Activated CD4-positive, alpha-beta T cell treated with anti-CD3 and anti-CD28 coated beads for 24 hours (primary cell): ENCODE measurements at places on chromosomes 2 and 18.

DNA sequence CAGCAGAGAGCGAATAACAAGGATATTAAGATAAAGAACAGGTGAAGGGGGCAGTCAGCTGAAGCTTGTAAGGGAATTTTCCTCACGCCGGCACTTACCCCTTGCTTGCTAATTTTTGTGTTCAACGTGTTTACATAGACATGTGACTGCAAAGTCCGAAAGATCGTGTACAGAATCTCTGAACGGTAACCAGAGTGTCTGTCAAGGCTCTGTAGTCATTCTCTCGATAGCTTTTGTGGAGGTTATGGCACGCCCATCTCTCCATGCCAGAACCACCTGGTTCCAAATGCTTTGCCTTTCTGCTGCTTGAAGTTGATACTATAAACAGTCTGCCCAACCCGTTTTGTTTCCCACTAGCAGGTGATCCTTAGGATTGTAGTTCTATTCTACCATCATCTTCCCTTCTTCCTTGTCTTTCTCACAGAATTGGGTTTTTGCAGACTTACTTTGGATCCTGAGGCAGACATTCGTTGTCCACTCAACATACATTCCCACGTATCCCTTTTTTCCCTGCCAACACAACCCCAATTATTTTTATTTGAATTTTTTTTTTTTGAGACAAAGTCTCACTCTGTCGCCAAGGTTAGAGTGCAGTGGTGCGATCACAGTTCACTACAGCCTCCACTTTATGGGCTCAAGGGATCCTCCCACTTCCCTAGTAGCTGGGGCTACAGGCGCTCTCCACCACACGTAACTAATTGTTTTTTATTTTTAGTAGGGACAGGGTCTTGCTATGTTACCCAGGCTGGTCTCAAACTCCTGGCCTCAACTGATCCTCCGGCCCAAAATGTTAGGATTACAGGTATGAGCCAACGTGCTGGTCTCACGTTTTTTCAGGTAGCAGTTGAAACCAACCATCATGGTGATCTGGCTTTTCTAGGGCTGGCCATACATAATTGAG is 1.3 kb upstream of the USP34 start:
- DNase-seq = no peak

GRCh38 chr2:128663371-128664050 is 344.8 kb upstream of the HS6ST1 start:
- DNase-seq = no peak

GRCh38 chr18:79798346-79798998 is 734 bp downstream of the KCNG2 start:
- no peak for DNase-seq

- no peak for DNase-seq
Observed at GRCh38 chr18:28972333-28972907, 795.5 kb upstream of the CDH2 start.

DNA sequence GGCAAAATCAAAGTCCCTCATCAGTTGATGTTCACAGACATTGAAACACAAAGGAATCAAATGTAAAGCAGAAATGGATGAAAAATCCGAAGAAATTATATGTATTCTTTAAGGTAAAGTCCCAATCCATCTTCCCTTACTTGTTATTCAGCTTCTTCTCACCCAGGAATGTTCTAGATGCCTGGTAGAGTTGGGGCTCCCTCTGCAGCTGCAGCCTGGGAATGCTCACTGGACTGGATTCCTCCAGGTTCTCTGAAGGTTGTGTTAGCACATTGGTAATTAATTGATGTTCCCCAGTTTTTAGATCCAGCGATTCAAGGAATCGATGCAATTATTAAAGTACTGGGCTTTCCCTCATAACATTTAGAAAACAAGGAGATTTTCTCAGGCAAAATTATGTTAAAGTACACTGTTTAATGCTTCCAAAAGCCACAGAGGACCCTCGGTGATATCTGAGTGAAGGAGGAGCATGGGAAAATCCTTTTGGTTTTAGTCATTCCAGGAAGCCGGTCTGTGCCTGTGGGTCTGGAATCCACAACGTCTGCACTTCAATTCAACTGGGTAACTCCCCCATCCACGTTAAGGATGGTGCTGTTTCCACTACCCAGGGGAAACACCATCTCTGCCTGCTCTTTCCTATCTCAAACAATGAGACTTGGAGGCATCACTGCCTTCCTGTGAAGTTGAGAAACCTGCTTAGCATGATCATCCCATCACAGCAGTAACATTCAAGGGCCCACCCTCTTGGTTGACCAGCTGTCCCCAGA is 22.0 kb downstream of the NTSR2 start:
- no peak for DNase-seq

DNA sequence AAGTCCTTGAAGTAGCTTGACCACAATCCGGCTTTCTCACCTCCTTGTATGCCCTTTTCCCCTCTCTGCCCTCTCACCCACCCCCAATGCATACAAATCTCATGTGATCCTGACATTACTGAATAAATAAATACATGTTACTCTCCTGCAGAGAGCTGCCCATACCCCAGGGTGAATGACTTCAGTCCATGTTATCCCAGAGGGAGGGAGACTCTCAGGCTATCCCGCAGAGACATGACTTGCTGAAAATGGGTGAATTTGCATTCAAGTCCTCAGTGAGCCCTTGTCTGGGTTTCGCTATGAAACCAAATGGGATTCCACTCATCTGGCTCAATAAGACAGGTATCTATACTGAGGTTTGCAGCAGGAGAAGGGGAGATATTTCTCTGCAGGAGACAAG is 168.5 kb downstream of the FHOD3 start:
- DNase-seq = no peak

DNA sequence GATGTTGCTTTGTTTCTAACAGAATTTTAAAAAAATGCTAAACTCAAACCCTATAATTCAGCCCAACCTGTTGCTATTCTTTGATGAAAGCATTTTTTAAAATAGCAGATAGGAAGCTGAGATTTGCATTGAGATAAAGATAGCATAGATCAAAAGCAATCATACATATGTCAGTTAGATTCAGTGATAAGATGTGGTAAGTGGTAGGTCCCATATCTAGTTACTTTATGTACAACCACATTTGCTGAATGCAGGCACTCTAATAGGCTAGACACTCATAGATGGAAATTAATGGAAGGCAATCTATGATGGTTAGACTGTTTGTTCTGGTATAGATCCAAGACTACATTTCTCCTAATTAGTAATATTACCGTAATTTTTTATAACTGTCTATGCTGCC is 27.2 kb upstream of the C1D start:
- DNase-seq = no peak

GRCh38 chr2:72133721-72134407 is 13.8 kb downstream of the CYP26B1 start:
- no peak for DNase-seq

GRCh38 chr2:127579231-127579630 is 43.7 kb downstream of the MYO7B start:
- DNase-seq = no peak

DNA sequence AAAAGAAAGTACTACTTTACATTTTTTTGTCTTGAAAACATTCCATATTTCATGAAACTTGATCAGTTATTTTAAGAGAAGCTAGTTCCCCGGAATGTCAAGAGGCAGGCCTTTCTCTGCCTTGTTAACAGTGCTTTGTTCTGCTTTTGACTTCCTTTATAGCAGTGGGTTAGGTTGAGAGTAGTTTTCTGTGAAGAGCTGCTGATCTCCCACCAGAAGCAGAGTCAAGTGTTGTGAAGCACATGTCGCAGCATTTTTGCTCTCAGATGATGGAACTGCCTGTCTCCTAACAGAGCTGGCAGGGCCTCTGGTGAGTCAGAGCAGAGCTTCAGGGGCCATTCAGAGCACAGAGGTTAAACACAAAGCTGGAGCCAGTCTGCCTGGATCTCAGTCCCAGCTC is 871.8 kb downstream of the SLC4A3 start:
- DNase-seq = no peak

DNA sequence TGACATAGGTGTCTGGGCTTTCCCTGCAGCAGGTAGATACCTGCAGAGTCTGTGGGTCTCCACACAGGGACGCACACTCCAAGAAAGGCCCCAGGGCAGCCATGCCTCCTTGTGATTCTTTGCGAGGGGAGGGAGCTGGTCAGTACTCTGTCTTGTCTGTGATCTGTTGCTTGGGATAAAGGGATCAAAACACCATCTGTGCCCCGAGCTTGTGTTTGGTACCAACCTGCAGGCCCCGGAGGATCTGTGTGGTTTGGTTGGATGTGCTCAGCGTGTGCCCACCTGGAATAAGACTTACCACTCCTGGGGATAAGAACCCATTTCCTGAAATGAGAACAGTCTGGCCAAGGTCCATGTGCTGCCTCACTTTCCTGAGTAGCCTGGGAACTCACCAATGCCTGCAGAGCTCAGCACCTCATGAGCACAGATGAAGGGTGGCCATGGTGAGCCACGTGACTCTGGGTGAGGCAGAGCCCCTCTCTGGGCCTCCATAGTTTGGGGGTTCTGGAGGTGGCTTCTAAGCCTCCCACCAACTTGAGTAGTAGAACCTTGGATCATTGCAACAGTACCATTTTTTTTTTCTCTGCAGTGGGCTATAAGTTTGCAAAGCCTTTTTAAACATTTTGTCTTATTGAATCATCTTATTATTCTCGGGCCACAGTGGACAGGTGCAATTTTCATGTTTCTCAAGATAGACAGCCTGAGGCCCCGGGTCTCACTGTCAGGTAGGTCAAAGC is 134.8 kb downstream of the DDX1 start:
- DNase-seq = no peak

DNA sequence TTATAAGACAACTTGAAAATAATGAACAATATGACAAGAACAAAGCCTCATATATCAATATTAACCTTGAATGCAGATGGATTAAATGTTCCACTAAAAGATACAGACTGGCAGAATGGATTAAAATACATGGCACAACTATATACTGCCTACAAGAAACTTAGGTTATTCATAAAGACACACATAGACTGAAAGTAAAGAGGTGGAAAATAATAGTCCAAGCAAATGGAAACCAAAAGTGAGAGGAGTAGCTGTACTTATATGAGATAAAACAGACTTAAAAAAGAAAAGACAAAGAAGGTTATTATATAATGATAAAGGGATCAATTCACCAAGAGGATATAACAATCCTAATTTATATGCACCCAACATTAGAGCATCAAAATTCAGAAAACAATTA is 18.2 kb downstream of the LMAN1 start:
- DNase-seq = no peak

DNA sequence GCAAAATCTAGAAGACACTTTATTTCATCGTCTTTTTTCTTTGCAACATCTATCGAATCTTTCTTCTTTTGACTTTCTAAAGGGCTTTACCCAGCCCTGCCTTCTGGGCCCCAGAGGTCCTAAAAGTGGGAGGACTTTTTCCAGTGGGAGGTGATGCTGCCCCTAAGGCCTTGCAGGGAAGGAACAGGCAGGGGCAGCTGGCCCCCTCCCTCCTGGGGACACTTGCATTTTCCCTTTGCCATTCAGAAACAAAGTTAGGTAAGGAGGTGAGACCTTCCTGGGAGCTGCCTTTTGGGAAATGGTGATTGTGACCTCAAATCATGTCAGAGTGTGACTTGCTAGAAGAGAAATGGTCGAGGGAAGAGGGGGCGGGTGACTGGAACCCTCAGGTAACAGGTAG is 132.7 kb downstream of the GLI2 start:
- no peak for DNase-seq

DNA sequence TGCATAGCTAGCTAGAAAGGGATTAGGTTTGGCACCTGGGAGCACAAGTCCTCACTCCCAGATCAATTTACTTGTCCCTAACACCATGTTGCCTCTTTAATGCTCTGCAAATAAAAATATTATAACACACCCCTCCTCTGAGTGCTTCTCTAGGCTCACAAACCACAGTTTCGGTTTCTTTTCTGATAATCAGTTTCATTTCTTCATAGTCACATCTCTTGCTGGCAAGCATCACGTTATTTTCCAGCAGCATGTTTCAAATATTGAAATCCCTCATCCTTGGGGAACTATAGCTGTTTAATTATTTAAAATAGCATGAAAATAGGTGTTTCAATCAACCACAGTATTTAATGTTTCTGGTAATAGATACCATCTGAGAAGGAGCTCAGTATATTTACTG is 13.9 kb upstream of the SMCHD1 start:
- DNase-seq = no peak

- DNase-seq = no peak
Observed at GRCh38 chr18:26655525-26656430, 107.4 kb upstream of the KCTD1 start.

DNA sequence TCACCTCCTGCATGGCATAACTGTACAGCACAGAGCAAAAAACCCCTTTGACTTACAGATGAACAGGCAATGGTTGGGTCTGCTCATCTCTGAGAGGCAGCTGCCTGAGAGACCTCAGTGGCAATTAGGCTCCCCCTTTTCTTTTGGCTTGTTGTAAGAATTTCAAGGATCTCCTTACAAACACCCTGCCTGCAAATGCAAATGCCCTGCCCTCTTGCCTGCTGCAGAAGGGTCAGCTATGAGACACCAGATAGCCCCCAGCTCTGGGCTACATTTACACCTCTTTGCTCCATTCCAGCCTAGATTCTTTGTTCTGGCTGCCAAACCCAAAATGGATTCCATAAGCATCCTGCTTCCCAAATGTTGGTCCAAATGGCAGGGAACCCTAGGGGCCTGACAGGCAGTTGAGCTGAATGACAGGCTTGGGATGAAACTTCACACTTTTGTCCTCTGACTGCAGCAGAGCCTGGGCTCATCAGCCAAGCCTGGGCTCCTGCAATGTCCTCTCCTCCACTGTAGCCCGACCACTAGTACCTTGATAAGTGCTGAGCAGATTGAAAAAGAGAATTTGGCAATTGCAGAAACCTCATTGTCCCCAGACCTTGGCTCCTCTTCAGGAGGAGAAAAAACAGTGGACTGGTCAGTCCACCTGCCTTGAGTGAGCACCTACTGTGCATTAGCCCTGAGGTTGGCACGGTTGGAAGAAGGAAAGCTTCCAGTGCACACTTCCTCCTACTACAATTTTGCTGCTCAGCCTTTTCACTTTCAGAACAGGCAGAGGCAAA is 678.3 kb downstream of the BCL11A start:
- no peak for DNase-seq

DNA sequence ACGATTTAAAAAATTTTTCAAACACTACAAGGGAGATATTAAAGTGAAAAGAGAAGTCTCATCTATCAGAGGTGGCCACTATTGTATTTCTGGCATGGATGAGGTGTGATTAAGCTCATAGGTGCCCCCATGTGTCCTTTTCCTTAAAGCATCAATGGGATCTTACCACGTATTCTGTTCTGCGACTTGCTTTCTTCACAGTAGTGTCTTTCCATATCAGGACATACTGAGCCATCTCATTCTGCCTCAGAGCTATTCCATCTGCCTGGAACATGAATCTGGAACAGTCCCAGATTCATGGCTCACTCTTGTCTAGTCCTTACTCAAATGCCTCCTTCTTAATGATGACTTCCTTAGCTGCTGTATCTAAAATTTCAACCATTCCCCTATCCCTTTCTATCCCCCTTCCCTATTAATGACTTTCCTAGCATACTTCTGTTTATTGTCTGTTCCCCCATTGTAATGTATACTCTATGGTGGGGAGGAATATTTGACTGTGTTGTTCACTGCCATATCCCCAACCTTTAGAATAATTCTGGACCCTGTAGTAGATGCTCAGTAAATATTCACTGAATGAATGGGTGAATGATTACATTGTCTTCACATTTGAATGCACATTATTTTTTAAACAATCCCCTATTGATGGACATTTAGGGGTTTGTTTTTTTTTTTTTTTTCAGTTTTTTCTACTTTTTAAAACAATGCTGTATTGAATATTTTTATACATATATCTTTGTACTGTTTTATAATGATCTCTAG is 11.1 kb downstream of the STAMBP start:
- DNase-seq = no peak
